T-helper 2 cell treated with Interferon-gamma antibody and Interleukin-4, amounts not matched to agents 5 μg/mL and 100 μg/mL, for 36 hours (primary cell): ENCODE measurements at places on chromosomes 1 and 21.

DNA sequence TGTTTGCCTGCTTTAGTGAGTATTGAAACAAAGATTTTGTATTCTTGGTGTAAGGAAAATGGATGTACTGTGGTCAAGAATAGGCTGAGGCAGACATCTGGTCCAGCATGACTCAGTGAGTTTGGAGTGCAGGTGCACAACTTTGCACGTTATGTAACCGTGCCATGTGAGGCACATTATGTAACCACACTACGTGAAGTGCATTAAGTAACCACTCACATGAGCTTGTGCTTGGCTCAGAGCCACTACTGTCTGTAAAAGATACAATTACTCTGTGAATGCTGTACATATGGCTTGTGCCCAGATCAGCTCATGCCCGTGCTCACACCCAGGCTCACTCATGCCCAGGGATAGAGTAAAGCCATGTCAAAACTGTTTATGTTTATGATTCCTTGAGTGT, 216.8 kb downstream of the CTH start:
- H3K4me1 ChIP-seq, result no peaks in the 10 kb centered on the region
- H3K27me3 ChIP-seq, result no peaks in the 10 kb centered on the region
- no peaks in the 10 kb centered on the region for H3K36me3 ChIP-seq
- no peak overlapping the region for H3K4me3 ChIP-seq

GRCh38 chr1:85453640-85454194, 11.2 kb downstream of the DDAH1 start:
- DNase-seq, result no peak
- no peak overlapping the region for H3K4me3 ChIP-seq
- no peaks in the 10 kb centered on the region for H3K4me1 ChIP-seq
- no peak overlapping the region for H3K27ac ChIP-seq

GRCh38 chr1:27481994-27482620, 7.9 kb downstream of the WASF2 start:
- DNase-seq, result no peak
- H3K36me3 ChIP-seq, result peaks cover 17% of the 10 kb centered on the region
- peak overlapping the region; percentile 36 for H3K27ac ChIP-seq
- no peak overlapping the region for H3K4me3 ChIP-seq
- no peaks in the 10 kb centered on the region for H3K27me3 ChIP-seq
- H3K4me1 ChIP-seq, result peaks cover 20% of the 10 kb centered on the region

- H3K36me3 ChIP-seq, result peaks cover 13% of the 10 kb centered on the region
- no peaks in the 10 kb centered on the region for H3K27me3 ChIP-seq
- peaks cover 2% of the 10 kb centered on the region for H3K4me1 ChIP-seq
Observed at GRCh38 chr1:36133484-36133883, 8.5 kb upstream of the COL8A2 start.

- H3K36me3 ChIP-seq, result no peaks in the 10 kb centered on the region
- no peaks in the 10 kb centered on the region for H3K27me3 ChIP-seq
- no peaks in the 10 kb centered on the region for H3K4me1 ChIP-seq
- no peak for DNase-seq
- H3K27ac ChIP-seq, result peak overlapping the region; percentile 3
Observed at GRCh38 chr1:228348708-228349467, 57.7 kb downstream of the TRIM11 start.

DNA sequence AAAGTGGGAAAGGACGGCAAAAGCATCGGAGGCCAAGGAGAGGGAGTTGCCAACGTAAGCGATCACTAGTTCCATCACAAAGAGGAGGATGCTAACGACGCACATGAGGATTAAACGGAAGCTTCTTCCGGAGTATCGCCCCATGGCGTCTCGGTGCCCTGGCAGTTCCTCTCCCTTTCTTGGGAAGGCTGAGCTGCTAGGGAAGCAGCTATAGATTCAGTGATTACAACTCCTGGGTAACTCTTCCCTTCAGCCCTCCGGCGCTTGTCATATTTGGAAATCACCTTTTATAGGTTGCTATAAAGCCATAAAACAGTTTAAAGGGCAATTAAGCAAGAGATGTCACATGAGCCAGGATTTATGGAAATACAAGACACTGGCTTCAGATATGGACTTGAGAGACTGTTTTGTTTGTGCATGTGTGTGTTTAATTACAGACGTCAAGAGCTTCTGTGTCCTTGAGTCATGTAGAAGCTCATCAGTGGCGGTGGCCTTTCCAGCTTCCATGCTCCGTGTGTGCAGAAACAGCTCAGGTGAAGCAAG, 30.6 kb upstream of the SLC30A10 start:
- peaks cover 2% of the 10 kb centered on the region for H3K4me1 ChIP-seq
- H3K27me3 ChIP-seq, result peaks cover 9% of the 10 kb centered on the region
- no peak overlapping the region for H3K27ac ChIP-seq

- H3K27me3 ChIP-seq, result no peaks in the 10 kb centered on the region
- H3K4me3 ChIP-seq, result no peak overlapping the region
- H3K36me3 ChIP-seq, result no peaks in the 10 kb centered on the region
- H3K27ac ChIP-seq, result no peak overlapping the region
- no peak for DNase-seq
Observed at GRCh38 chr1:70042090-70042731, 163.2 kb downstream of the LRRC40 start.

GRCh38 chr1:17239420-17239819, 9.5 kb upstream of the PADI3 start:
- no peak overlapping the region for H3K4me3 ChIP-seq
- no peaks in the 10 kb centered on the region for H3K36me3 ChIP-seq
- no peak overlapping the region for H3K27ac ChIP-seq
- H3K4me1 ChIP-seq, result no peaks in the 10 kb centered on the region

- peaks cover 3% of the 10 kb centered on the region for H3K4me1 ChIP-seq
- H3K4me3 ChIP-seq, result no peak overlapping the region
- H3K36me3 ChIP-seq, result no peaks in the 10 kb centered on the region
- H3K27ac ChIP-seq, result no peak overlapping the region
Observed at GRCh38 chr21:38486221-38486620, 12.1 kb downstream of the ERG start.

DNA sequence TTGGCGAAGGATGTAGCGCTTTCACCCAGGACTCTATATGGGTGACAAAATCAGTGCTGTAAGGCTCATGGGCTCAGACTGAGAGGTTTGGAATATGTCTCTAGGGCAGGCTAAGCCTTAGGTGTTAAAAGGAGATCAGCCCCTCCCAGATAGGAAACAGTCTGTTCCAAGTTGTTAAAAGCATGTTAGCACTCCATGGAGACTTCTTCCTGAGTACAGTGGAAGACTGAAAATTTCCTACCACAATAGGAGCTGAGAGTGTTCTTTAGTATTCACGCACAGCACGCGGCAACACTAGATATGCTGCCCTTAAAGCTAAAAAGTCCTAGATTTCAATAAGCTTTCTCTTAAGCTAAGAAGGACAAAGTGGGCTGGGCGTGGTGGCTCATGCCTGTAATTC, 122.1 kb downstream of the TRABD2B start:
- no peak for DNase-seq
- H3K4me1 ChIP-seq, result no peaks in the 10 kb centered on the region
- H3K4me3 ChIP-seq, result no peak overlapping the region
- H3K36me3 ChIP-seq, result no peaks in the 10 kb centered on the region

GRCh38 chr1:53084589-53084971, 22.6 kb downstream of the PODN start:
- DNase-seq, result no peak
- no peaks in the 10 kb centered on the region for H3K27me3 ChIP-seq
- H3K36me3 ChIP-seq, result no peaks in the 10 kb centered on the region
- H3K4me3 ChIP-seq, result no peak overlapping the region
- H3K27ac ChIP-seq, result no peak overlapping the region
- no peaks in the 10 kb centered on the region for H3K4me1 ChIP-seq

DNA sequence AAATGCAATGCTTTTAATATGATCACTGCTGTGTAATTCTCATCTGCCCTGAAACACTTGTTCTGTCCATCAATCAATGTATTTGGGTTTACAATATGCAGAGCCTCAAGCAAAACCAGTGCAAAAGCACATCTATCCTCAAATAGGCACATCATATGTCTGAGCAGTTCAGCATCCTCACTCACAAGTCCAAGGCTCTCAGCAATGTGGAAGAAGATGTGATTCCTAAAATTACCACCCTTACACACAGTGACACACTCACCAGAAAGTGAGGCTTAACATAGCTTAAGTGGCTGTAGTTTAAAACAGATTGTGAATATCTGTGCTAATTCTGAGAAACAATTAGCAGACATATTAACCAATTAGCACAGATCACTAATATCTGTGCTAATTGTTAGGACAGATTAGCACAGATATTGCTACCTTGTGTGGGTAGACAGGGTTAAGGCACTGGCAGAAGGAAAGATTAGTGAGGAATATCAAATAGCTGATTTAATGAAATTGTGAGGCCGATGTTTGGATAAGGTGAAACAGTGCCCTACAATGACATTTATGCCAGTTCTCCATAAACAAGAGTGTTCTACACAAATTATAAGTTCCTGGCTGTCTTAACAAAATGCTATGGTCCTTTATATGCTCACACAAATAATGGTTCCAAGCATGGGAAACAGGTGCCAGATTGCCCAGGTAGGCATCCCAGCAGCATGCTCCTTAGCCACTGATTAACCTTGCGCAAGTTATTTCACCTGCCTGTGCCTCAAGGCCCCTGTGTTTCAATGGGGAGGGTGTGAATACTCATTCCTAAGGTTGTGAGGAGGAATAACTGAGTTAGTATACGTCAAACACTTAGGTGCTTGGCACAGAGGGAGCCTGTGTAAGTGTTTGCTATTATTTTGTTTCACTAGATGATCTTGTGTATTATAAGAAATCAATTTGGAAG, 41.7 kb downstream of the MRPL39 start:
- peaks cover 69% of the 10 kb centered on the region for H3K4me1 ChIP-seq
- peaks cover 48% of the 10 kb centered on the region for H3K36me3 ChIP-seq
- H3K27ac ChIP-seq, result peak overlapping the region; percentile 76
- no peak for DNase-seq
- peak overlapping the region; percentile 98 for H3K4me3 ChIP-seq

- H3K36me3 ChIP-seq, result no peaks in the 10 kb centered on the region
- H3K27ac ChIP-seq, result no peak overlapping the region
- DNase-seq, result no peak
- no peak overlapping the region for H3K4me3 ChIP-seq
- H3K4me1 ChIP-seq, result peaks cover 14% of the 10 kb centered on the region
Observed at GRCh38 chr1:94808669-94809068, 11.5 kb upstream of the SLC44A3 start.
